ENCODE measurements at places on chromosomes 3 and 15.

DNA sequence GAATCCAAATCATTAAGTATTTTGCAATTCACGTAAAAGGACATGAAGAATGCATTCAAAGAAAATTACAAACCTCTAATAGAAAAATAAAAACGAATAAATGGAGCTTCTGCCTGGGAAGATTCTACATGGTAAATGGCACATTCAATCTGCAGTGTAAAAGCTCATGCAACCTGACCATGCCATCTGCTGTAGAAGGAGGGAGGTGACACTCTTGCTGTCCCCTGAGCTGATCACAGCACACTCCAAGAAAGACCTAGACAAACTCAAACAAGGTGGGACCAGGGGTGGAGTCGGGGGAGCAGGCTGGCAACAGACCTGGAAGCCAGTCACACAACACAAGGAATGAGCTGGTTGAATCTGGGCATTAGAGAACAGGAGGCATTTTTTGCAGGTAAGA, 101.8 kb downstream of the BDH1 start:
- DNase-seq = no peak

DNA sequence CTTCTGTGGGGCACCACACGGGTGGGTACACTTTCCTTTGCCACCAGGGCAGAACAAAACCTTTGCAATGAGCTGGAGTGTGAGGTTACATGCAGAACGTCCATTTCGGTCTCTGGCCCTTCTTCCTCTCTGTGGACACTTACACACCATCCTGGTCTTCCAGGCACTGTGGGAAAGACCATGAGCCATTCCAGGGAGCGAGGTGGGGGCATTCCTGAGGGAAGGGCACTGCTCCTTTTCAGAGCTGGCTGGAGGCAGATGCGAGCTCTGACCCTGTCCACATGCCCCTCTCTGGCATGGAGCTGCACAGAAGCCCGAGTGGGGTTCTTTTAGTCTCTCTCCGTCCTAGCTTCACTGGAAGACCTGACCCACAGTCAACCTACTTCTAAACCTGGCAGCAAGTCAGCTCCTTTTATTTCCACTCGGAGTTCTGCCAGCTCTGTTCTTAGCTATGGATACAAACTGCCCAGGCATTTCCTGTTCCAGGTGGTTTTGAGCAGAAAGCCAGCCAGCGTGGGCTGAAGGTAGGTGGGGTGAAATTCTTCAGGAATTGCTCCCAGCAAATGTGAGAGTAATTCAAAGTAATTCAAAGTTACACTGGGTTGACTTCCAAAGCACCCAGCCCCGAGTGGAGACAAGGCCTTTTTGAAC, 281.4 kb downstream of the ADAMTS17 start:
- no peak for DNase-seq

DNA sequence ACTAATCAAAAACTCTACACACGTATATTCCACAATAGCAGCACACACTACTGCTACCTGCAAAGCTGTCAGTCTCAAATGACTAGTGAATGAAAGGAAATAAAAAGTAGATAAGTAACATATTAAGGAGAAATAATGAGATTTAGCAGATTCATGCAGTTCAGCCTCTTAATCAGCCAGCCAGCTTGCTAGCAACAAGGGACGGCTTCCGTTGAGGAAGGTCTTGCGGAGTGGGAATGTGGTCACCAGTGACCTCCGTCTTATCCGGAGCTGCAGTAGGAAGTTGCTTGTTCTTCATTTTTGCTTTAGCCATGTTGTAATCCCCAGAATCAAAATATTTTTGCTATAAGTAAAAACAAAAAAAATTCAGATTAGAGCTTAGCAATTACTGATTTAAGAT, 17.1 kb downstream of the ARPP19 start:
- no peak for DNase-seq

- no peak for DNase-seq
Measured at GRCh38 chr3:110193074-110193473, 855.7 kb upstream of the DPPA4 start.

DNA sequence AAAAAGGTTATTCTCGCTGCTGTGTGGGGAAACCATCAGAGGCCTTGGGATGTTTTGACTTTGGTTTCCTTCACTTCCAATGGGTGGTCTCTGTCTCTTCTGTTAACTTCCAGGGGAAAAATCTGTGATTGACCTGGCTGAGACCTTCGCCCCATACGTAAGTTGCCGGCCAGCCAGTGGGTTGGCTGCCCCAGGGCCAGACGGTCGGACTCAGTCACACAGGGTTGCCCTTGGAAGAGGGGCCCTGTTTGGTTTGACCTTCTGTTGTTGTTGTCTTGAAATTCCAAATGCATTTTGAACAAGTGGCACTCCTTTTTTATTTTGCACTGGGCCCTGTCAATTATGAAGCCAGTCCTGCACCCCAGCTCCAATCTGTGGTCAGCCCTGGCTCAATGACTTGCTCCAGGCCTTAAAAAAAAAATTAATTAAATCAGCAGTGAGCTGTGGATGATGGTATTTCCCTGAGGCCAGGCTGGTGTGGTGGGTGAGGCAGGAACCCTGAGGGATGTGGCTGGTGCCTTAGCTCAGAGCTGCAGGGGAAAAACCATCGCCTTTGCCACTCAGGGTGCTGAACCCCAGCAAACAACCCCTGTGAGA, 4.5 kb downstream of the FAM107A start:
- DNase-seq = no peak

DNA sequence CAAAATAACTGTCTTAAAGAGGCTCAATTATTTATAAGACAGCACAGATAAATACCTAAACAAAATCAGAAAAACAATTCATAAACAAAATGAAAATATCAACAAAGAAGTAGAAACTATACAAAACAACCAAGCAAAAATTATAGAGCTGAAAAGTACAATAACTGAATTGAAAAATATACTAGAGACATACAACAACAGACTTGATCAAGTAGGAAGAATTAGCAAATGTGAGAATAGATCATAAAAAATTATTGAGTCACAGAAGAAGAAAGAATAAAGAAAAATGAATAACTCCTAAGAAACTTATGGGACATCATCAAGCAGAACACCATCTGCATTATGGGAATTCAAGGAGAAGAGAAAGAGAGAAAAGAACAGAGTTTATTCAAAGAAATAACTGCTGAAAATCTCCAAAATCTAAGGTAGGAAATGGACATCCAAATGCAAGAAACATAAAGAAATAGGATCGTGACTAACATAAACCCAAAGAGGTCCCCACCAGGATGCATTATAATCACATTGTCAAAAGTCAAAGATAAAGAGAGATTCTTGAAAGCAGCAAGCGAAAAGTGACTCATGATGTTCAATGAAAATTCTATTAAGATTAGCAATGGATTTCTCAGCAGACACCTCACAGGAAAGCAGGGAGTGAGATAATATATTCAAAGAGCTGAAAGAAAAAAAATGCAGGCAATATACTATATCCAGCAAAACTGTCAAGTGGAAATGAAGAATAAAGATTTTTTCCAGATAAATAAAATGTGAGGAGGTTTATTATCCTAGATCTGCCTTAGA, 85.9 kb downstream of the DCLK3 start:
- DNase-seq = no peak

DNA sequence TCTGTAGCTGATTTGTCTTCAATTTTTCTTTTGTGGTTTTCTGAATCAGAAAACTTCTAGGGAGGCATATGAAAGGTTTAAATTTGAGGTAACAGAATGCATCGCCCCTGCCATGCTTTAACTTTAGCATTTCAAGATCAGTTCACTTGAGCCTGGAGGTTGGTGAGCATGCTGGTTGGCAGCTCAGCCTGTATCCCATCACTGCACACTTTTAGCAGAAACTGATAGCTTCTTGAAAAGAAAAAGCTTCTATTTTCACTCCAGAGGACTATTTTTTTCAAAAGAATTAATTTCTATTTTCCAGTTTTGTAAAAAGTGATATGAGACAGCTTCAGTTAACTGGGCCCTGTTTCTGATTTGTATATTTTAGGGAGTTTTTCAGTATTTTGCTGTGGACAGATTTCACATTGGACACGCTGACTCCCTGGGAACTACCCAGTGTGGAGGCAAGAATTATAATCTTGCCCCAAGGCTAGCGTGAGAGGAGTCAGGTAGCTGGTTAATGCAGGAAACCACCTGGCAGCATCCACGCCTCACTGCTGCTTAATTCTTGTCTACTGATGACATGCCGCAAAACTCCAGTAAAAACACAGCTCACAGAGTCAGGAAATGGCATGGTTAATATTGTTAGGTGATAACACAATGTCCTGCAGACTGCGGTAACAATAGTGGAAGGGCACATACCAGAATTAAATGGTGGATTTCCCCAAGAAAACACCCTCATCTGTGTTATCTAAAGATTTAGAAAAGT, 71.4 kb downstream of the DUT start:
- no peak for DNase-seq

- no peak for DNase-seq
Measured at GRCh38 chr3:27216955-27217552, 152.1 kb downstream of the NEK10 start.
